ENCODE measurements at places on chromosomes 6 and 20.

- DNase-seq, result peak; percentile 67
Observed at GRCh38 chr6:136669299-136669699, 119.1 kb upstream of the MAP7 start.

DNA sequence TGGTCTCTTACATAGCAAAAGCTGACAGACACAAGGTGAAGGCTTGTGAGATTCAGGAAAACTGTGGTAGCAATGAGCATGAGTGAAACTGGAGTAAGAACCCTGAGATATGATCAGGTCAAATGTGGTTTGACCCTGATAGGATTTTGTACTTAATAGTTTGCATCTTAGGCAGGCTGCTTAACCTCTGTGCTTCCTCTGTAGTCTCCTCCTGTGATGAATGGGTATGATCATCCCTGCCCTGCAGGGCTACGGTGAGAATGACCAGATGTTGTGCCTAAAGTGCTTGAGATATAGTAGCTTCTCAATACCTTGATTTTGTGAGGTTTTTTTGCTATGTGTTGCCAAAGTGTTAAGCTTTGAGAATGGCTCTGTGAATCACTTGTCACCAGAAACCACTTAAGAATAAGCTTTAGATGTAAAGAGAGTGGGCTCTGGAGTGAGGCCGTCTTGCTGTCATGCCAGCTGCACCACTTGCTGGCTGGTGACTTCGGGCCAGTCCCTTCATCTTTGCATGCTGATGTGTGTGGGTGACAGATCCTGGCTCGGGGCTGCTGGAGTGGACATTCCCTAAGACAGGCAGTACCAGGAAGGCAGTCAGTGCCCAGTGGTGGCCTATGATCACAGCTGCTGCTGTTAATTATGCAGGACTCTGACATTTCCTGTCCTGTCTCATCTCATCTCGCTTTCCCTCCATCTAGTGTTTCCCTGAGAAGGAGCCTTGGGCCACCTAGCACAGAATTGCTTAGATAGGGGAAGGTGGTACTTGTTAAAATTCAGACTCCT lies 254.7 kb downstream of the NFATC2 start:
- no peak for DNase-seq

- no peak for DNase-seq
Observed at GRCh38 chr6:132515386-132515785, 2.5 kb upstream of the STX7 start.

DNA sequence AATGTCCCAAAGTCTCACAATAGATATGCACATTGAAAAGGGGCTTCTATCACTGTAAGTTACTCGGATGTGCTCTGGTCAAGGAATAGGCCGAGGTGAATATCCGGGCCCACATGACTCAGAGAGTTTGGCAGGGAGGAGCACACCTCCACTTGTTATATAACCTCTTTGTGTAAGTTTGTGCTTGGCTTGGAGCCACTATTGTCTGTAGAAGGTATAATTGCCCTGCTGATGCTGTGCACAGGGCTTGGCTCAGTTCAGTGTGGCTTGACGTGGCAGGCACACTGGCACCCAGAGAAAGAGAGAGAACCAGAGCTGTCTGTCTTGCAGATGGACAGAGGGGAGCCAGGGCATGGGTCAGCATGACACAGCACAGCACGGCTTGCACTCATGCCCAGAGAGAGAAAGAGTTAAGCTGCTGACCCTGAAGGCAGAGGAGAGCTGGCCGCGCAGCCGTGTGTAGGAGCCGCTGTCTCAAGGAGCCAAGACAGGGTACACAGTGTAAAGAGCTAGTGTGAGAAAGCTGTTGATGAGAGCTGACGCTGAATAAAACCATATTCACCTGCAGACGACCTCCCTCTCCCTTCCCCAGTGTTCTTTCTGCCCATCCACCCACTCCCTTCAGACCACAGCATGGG lies 482.5 kb downstream of the C6orf118 start:
- no peak for DNase-seq

DNA sequence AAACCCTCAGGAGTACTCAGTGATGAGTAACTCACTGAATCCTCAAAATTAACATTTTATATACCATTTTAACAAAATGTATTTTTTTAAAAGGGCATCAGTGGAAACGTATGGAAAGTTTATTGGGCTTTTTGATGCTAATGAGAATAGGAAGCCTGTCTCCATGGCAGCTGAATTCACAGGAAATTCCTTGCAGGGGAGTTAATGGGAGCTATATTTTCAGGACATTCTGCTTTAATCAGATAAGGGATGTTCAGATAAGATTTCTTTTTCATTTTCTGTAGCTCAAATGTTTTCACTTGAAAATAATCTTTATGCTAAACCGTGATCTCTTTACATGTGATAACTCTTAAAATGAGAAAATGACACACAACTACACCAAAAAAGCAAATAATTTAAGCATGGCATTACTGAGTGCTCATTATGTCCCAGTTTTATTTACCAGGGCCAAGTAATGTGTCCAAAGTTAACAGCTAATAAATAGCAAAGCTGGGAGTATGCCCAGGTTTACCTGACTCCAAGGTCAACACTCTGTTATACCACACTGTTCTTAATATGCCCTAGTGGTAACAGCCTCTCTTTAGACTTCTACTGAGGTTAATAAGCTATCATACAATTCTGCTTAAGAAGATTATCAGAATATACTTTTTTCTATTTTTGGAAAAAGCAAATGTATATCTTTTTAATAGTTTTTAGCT lies 348.1 kb downstream of the GRIK2 start:
- DNase-seq, result no peak

DNA sequence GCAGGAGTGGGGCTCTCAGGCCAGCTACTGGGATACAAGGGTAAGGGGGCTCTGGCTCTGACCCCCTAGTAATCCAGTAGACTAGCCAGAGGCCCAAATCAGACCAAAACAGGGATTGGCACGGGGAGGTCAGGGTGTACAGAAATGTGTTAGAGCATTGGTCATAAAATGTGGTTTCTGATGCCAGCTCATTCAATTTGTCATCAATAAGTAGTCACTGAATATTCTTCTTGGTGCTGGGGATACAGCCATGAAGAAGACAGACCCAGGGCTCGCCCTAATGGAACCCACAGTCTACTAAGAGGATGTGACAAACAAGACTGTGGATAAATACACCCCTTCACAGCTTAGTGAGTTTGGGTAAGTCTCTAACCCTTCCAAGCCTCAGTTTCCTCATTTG lies 11.1 kb downstream of the MAP1LC3A start:
- DNase-seq, result no peak

- no peak for DNase-seq
Observed at GRCh38 chr6:9315966-9316650, 880.8 kb upstream of the SLC35B3 start.

DNA sequence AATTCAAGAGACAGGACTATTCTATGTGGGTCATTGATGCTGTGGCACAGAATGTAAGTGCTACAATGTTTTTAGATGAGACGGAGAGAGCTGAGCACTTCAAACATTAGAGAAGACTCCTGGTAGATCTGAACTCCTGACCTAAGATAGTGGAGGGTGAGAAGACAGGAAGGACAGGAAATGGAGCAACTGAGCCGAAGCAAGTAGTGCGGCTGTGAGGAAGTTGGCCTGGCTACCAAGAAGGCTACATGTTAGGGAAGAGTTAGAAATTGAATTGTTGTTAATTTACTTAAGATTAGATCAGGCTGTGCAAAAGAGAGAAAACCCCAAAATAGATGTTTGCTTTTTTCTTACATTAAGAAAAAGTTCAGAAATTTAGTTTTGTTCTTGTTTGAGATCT lies 14.4 kb upstream of the MLIP start:
- no peak for DNase-seq

DNA sequence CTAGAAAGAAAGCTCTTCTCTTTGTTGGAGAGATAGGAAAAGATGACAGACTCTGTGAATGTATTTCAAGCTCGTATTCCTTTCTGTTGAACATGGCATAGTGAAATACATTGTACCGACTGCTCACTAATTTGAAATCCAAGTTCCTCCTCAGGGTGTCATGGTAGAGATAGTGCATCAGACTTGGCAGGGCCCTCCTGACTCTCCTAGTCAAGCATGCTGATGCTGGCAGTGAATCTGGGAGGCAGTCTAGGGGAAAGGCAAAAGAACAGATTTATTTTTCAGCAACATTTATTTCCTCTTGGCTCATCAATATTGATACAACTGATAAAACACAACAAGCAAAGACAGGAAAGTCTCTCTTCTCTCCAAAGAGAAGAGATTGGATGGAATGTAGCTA lies 356.3 kb upstream of the IRAK1BP1 start:
- DNase-seq, result no peak

DNA sequence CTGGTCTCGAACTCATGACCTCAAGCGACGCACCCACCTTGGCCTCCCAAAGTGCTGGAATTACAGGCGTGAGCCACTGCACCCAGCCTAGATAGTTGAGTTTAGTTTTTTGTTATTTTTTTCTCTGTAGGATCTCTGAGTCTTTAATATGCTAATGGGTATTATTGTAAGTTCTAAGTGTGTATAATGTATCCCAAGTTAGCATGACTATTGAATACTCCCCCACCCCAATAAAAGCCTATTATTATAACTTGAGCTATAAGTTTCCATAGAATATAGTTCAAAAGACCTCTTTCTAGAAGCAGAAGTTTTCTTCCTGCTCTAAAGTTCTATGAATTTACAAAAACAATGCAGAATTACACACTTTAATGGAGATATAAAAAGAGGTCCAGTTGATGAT lies 210.4 kb upstream of the MARCKS start:
- DNase-seq, result no peak

DNA sequence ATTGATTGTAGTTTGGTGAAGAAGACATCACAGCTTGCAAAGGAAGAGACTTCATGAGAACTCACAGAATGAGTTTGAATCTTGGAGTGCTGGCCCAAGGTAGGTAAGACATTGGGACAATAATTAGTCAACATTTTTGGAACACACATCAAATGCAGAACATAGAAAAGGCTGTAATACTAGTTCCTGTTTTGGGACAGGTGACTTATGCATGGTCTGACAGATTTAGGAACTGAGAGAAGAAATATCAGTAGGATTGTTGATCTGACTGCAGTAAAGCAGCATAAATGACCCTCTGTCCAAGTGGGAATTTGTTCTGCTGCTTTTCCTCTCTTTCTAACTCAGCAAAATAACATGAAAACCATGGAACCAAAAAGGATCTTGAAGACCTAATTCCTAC lies 102.3 kb upstream of the MAP3K7 start:
- no peak for DNase-seq

Measured in HFF-Myc (cell line).